Vagina (tissue), 2 donors: ENCODE measurements at places on chromosomes 2 and 18.
A peak's percentile ranks its signal among the peaks of the same experiment; 100 is the strongest.

GRCh38 chr2:106841886-106842645 is 43.9 kb downstream of the ST6GAL2 start:
- no peaks in the 10 kb centered on the region for H3K27me3 ChIP-seq
- no peak for DNase-seq
- H3K36me3 ChIP-seq = no peaks in the 10 kb centered on the region
- H3K4me3 ChIP-seq = no peak overlapping the region
- no peaks in the 10 kb centered on the region for H3K4me1 ChIP-seq
- H3K27ac ChIP-seq = no peak overlapping the region

DNA sequence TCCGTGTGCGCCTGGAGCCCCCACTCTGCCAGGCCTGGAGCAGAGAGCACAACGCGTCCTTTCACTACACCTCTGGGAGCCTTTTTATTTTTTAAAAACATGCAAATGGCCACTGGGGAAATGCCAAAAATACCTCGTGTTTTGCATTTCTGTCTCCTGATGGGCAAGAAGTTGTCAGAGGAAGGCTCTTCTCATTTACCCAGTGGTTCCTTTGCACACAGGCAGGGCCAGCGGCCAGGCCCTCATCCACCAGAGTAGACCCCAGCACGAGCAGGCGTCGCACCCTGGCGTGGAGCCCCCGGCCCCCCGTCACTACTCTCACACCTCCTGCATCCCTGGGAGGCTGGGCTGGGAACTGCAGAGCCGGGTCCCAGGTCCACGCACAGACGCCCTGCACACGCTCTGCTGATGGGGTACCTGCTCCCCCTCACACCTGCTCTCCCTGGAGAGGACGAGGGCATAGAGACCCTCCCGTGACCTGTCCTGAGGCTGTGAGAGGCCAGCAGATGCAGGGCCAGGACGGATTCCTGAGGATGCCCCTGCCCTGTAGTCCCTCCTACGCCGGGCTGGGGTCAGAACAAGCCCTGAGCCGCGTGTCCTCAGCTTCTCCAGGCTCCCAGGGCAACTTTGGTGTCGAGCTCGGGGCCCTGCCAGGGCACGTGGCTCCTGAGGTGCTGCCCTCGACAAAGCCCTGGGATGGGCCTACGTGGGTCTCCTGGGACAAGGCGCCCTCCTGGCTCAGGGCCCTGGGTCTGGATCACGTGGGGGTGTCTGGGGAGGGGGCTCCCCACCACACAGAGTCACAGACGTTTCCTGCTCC is 65.0 kb downstream of the NFATC1 start:
- H3K27ac ChIP-seq = no peak overlapping the region
- H3K27me3 ChIP-seq = no peaks in the 10 kb centered on the region
- H3K4me3 ChIP-seq = no peak overlapping the region
- peaks cover 27% of the 10 kb centered on the region for H3K4me1 ChIP-seq

- no peaks in the 10 kb centered on the region for H3K36me3 ChIP-seq
- peaks cover 45% of the 10 kb centered on the region for H3K4me1 ChIP-seq
- DNase-seq = no peak
- no peaks in the 10 kb centered on the region for H3K27me3 ChIP-seq
- H3K27ac ChIP-seq = peak overlapping the region; percentile 96
- peak overlapping the region; percentile 13 for H3K4me3 ChIP-seq
These were observed 3.4 kb downstream of the RAB31 start for GRCh38 chr18:9711361-9712129.

DNA sequence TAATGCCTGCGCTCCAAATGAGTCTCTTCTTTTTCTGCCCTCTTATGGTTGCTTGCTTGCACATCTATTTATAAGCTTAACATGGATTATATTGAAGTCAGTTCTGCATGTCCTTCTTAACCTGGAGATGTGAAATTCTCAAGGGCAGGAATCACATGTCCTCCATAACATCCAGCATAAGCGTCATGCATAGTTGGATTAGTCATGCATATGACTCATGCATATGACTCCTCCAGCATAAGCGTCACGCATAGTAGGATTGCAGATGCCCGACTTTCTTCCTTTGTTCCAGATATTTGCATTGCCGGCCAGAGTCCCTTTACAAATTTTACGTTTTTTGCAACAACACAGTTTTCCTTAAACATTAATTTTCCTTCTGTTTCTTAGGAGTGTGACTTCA is 308.6 kb downstream of the TGIF1 start:
- no peak overlapping the region for H3K27ac ChIP-seq
- no peaks in the 10 kb centered on the region for H3K4me1 ChIP-seq
- no peaks in the 10 kb centered on the region for H3K36me3 ChIP-seq
- no peaks in the 10 kb centered on the region for H3K27me3 ChIP-seq
- no peak overlapping the region for H3K4me3 ChIP-seq
- no peak for DNase-seq

- no peaks in the 10 kb centered on the region for H3K36me3 ChIP-seq
- H3K4me1 ChIP-seq = peaks cover 4% of the 10 kb centered on the region
- H3K4me3 ChIP-seq = no peak overlapping the region
These were observed 911.6 kb downstream of the EPHA4 start for GRCh38 chr2:220660277-220661145.

- no peaks in the 10 kb centered on the region for H3K27me3 ChIP-seq
- no peak overlapping the region for H3K27ac ChIP-seq
- no peaks in the 10 kb centered on the region for H3K36me3 ChIP-seq
- H3K4me3 ChIP-seq = no peak overlapping the region
- H3K4me1 ChIP-seq = no peaks in the 10 kb centered on the region
These were observed 236.7 kb downstream of the MYCN start for GRCh38 chr2:16176971-16177480.

- no peak overlapping the region for H3K4me3 ChIP-seq
- no peaks in the 10 kb centered on the region for H3K27me3 ChIP-seq
- H3K36me3 ChIP-seq = peaks cover 8% of the 10 kb centered on the region
- no peak for DNase-seq
These were observed 5.1 kb downstream of the GPR75 start for GRCh38 chr2:53854678-53855077.

DNA sequence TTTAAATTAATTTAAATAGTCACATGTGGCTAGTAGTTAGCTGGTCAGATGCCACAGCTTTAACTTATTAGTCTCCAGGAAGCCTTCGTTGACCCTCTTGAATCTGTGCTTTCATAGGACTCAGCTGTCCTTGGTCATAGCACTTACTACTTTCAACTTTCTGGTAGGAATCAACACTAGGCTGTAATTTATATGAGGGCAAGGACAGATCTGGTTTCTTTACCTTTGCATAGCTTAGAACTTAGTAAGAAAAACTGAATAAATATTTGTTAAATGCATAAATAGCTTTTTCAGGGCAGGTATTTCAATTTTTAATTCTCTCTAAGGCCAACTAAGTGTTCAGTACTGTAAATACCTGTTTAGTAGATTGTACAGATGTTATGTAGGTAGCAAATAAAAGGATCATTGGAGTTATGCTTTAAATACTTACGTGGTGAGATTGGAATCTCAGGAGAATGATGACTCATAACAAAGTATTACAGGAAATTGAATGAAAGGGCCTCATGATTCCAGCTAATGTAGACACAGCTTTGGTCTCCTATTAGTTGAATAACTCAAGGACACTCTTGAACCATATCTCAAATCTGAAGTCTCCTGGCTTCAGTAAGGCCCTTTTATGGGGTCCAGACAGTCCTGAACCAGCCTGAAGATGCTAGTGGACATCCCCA is 2.6 kb downstream of the CLIP4 start:
- no peak overlapping the region for H3K27ac ChIP-seq
- no peaks in the 10 kb centered on the region for H3K27me3 ChIP-seq
- H3K4me1 ChIP-seq = peaks cover 54% of the 10 kb centered on the region
- no peaks in the 10 kb centered on the region for H3K36me3 ChIP-seq

GRCh38 chr2:16686641-16687040 is 21.0 kb upstream of the CYRIA start:
- H3K4me1 ChIP-seq = no peaks in the 10 kb centered on the region
- no peak for DNase-seq
- H3K27me3 ChIP-seq = no peaks in the 10 kb centered on the region
- H3K4me3 ChIP-seq = no peak overlapping the region
- H3K36me3 ChIP-seq = no peaks in the 10 kb centered on the region

- no peak for DNase-seq
- no peak overlapping the region for H3K4me3 ChIP-seq
- no peaks in the 10 kb centered on the region for H3K4me1 ChIP-seq
- no peak overlapping the region for H3K27ac ChIP-seq
- H3K36me3 ChIP-seq = no peaks in the 10 kb centered on the region
These were observed 70.2 kb upstream of the GALNT3 start for GRCh38 chr2:165864296-165864695.

- no peak for DNase-seq
- no peak overlapping the region for H3K4me3 ChIP-seq
- H3K4me1 ChIP-seq = no peaks in the 10 kb centered on the region
- H3K27ac ChIP-seq = no peak overlapping the region
These were observed 509.7 kb downstream of the TDRD15 start for GRCh38 chr2:21633466-21633865.

DNA sequence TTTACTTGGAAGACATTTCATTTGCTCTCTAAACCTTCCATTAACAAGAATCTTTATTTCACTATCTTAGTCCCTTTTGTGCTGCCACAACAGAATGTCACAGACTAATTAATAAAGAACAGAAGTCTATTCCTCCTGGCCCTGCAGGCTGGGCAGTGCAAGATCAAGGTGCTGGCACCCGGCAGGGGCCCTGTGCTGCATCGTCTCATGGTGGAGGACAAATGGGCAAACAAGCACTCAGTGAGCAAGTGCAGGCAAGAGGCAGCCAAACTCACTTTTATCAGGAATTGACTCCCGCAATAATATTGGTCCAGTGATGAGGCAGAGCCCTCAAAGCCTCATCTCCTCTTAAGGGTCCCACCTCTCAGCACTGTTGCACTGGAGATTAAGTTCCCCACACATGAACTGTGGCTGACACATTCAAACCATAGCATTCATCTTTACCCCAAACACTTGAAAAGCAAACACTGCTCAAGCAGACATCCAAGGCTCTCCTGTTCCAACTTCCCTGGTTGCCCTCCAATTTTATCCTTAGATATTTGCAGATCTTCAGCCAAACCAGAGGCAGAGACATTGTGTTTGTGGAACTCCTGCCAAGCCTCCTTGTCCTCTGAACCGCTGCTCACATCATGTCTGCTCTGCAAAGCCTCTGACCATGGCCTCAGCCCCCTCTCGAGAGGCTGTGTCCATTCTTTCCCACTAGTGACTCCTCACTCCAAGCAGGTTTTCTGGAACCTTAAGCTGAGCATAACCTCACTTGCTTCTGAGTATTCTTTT is 404.4 kb upstream of the SOX11 start:
- H3K4me3 ChIP-seq = no peak overlapping the region
- no peak overlapping the region for H3K27ac ChIP-seq
- no peaks in the 10 kb centered on the region for H3K36me3 ChIP-seq
- H3K27me3 ChIP-seq = no peaks in the 10 kb centered on the region
- no peak for DNase-seq
- no peaks in the 10 kb centered on the region for H3K4me1 ChIP-seq

GRCh38 chr2:42047488-42048298 is at the start of gene PKDCC:
TSS of gene PKDCC (plus strand) at chr2:42048021. CDS start at chr2:42048200, 179 bp downstream.
- H3K4me1 ChIP-seq = peaks cover 42% of the 10 kb centered on the region
- H3K27me3 ChIP-seq = no peaks in the 10 kb centered on the region
- peak within 1 kb of the TSS; percentile 88 for H3K4me3 ChIP-seq
- H3K36me3 ChIP-seq = no peaks in the 10 kb centered on the region
- H3K27ac ChIP-seq = peak within 1 kb of the TSS; percentile 89

- no peak for DNase-seq
- no peak overlapping the region for H3K4me3 ChIP-seq
- no peaks in the 10 kb centered on the region for H3K36me3 ChIP-seq
- H3K27ac ChIP-seq = no peak overlapping the region
- H3K27me3 ChIP-seq = no peaks in the 10 kb centered on the region
- peaks cover 12% of the 10 kb centered on the region for H3K4me1 ChIP-seq
These were observed 350.5 kb downstream of the ARL6IP6 start for GRCh38 chr2:153068915-153069314.

- H3K4me3 ChIP-seq = no peak overlapping the region
- H3K36me3 ChIP-seq = no peaks in the 10 kb centered on the region
- no peak overlapping the region for H3K27ac ChIP-seq
These were observed 34.0 kb upstream of the B4GALT6 start for GRCh38 chr18:31718386-31718785.

- peak overlapping the region; percentile 42 for H3K27ac ChIP-seq
- H3K4me1 ChIP-seq = peaks cover 86% of the 10 kb centered on the region
- no peaks in the 10 kb centered on the region for H3K36me3 ChIP-seq
- no peaks in the 10 kb centered on the region for H3K27me3 ChIP-seq
- no peak overlapping the region for H3K4me3 ChIP-seq
- DNase-seq = no peak
These were observed 44.1 kb downstream of the ANKRD44 start for GRCh38 chr2:197266477-197266876.

DNA sequence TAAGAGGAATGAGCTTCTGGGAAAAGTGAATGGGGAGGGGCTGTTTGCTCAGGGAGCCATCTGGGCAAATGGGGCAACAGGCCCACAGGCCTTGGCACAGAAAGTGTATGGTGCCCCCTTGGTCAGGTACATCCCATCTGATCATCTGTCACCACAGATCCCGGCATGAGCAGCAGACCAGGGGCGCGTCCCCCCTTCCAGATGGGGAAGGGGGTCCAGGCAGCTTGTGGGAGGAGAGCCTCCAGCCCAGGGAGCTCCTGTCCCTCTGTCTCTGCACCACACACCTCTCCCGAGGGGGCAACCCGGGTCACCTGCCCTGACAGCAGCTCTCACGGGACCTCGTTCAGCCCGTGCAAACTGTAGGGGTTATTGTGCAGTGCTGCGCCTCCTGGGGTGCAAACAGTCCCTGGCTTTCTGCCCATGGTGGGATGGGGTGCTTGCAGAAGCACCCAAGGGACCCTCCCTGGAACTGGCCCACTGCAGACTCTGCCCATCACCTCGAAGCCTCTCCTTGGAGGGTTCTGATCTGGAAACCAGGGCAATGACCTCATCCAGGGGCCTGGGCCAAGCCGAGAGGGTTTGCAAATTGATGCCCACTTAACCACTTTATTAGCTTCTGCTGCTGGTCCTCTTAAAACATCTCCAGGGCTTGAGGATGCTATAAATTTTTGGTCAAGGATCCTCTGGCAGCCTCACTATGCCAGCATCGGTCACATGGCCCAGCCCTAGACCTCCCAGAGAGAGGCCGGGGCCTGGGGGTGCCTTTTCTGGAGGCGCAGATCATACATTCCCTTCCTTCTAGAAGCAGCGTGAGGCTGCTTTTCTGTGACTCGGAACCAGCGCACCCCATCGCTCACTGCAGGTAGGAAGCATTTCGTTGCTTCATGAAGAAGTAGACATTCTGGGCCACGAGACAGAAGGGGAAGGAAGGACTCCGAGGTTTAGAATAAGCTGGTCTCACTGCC is 7.6 kb upstream of the BOK start:
- H3K4me1 ChIP-seq = peaks cover 10% of the 10 kb centered on the region
- no peak overlapping the region for H3K27ac ChIP-seq
- no peaks in the 10 kb centered on the region for H3K36me3 ChIP-seq
- H3K4me3 ChIP-seq = no peak overlapping the region
- DNase-seq = no peak
